Upper lobe of right lung (tissue), 1 donor: ENCODE measurements at places on chromosomes 11 and 22. TPM values are rescaled to one million over a fixed set of nuclear protein-coding genes. Genes with fewer than 3 reads are reported as not detected.

The HBG1 gene
- total RNA-seq: not detected

- H3K36me3 ChIP-seq: no peaks in the 10 kb centered on the region
- no peak overlapping the region for H3K4me3 ChIP-seq
Observed at GRCh38 chr11:86593833-86594232, 78.6 kb downstream of the ME3 start.

- H3K27me3 ChIP-seq: no peaks in the 10 kb centered on the region
- no peak overlapping the region for H3K4me3 ChIP-seq
- H3K36me3 ChIP-seq: no peaks in the 10 kb centered on the region
- no peak overlapping the region for H3K27ac ChIP-seq
- DNase-seq: no peak
- H3K4me1 ChIP-seq: no peaks in the 10 kb centered on the region
Observed at GRCh38 chr11:123564221-123564620, 90.2 kb downstream of the SCN3B start.

DNA sequence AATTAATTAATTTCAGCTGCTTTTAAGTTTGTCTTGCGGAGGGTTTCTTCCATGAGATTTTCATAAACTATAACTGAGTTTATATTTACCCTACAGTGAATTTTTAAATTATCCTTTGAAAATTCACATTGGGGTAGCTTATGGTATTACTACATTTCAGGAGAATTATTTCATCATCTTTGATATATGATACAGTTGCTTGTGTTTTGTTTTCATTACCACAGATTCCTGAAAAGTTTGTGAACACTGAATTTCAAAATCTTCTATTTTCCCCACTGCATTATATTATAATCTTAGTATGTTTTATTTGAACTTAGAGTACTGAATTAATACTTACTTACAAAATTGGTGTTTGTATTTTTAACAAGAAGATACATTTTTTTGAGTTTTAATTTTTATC, 24.4 kb downstream of the METTL15 start:
- no peak overlapping the region for H3K27ac ChIP-seq
- DNase-seq: no peak
- H3K4me3 ChIP-seq: no peak overlapping the region
- H3K27me3 ChIP-seq: no peaks in the 10 kb centered on the region
- no peaks in the 10 kb centered on the region for H3K4me1 ChIP-seq

GRCh38 chr11:86811637-86812321, 11.4 kb downstream of the PRSS23 start:
- H3K36me3 ChIP-seq: no peaks in the 10 kb centered on the region
- H3K27me3 ChIP-seq: no peaks in the 10 kb centered on the region
- no peak overlapping the region for H3K4me3 ChIP-seq
- DNase-seq: no peak
- H3K27ac ChIP-seq: no peak overlapping the region
- no peaks in the 10 kb centered on the region for H3K4me1 ChIP-seq

DNA sequence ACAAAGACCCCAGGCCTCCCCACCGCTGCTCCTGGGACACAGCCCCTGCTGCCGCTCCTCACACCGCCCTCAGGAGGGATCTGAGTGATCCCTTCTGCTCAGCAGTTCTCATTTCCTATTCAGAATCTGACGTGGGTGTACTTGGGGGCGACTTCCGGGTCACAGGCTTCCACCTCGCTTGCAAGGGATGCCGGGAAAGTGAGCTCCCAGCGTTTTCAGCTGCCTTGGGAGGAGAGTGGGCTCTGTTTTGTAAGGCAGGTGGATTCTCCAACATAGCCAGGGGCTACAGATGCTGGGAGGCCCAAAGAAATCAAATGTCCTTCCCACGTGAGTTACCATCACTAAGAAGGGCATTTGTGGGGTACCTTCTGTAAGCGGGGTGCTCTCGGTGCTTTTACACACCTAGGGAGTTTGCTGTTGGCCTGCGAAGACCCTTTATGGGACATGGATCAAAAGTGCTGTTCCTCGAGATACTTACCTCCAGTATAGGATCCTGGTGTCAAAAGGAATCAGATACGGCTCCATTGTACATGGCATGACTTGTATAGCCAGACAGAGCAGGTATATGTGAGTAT, 9.7 kb upstream of the LRRC10B start:
- no peak for DNase-seq
- H3K27me3 ChIP-seq: no peaks in the 10 kb centered on the region
- no peak overlapping the region for H3K27ac ChIP-seq
- H3K4me3 ChIP-seq: no peak overlapping the region
- H3K36me3 ChIP-seq: no peaks in the 10 kb centered on the region
- H3K4me1 ChIP-seq: no peaks in the 10 kb centered on the region

- no peak for DNase-seq
- H3K4me3 ChIP-seq: no peak overlapping the region
- H3K36me3 ChIP-seq: no peaks in the 10 kb centered on the region
- H3K27ac ChIP-seq: no peak overlapping the region
- H3K4me1 ChIP-seq: no peaks in the 10 kb centered on the region
Observed at GRCh38 chr22:48371391-48371790, 1456.3 kb downstream of the BRD1 start.

- H3K27ac ChIP-seq: no peak overlapping the region
- H3K4me1 ChIP-seq: no peaks in the 10 kb centered on the region
- peaks cover 74% of the 10 kb centered on the region for H3K36me3 ChIP-seq
Observed at GRCh38 chr11:45967506-45967905, 45.0 kb downstream of the LARGE2 start.

DNA sequence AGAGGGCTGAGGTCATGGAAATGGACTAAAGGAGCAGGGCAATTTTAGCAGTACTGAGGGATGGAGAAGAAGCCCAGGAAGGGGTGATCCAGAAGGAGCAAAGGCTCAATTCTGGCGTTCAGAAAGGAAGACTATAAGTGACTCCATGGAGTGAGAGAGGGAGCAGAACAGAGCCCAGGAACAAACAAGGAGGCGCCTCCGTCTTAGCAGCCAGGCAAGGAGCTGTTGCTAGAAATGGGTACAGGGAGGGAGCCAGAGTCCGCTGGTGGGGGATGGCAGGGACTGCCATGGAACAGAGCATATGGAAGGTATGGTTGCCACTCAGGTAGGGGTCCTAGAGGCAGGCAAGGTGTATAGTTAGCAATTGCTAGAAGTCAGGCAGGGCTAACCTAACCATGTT, 20.5 kb upstream of the STK33 start:
- no peaks in the 10 kb centered on the region for H3K27me3 ChIP-seq
- H3K36me3 ChIP-seq: peaks cover 25% of the 10 kb centered on the region
- H3K4me1 ChIP-seq: peaks cover 3% of the 10 kb centered on the region

DNA sequence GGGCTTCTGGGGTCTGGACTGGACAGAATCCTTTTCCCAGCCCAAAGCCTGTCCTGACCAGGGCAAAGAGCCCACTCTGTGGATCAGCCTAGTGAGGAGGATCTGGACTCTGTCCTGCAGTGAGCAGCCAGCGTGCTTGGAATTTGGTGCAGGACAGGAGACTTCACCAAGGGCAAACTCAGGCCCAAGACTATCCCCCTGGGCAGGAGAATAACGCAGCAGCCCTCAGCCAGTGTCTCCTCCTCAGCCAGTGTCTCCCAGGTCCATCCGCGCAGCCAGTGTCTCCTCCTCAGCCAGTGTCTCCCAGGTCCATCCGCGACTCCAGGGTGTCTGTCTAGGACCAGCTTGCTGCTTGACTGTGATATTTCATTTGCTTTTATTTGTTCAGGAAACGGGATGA, 1334.0 kb downstream of the TBC1D22A start:
- peaks cover 3% of the 10 kb centered on the region for H3K27me3 ChIP-seq
- DNase-seq: no peak

DNA sequence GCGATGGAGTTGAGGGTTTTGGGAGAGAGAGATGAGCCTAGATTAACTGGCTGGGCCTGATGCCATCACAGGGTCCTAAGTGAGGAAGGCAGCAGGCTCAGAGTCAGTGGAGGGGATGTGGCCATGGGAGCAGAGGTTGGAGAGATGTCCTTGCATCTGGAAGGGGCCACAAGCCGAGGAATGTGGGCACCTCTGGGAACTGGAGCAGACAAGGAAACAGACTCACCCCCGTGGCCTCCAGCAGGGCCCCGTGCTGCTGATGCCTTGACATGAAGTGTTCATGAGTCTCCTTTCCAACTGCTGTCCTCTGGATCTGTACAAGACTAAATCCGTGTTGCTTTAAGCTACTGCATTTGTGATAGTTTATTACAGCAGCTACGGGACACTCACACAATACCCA, 49.2 kb downstream of the SHISAL1 start:
- H3K36me3 ChIP-seq: no peaks in the 10 kb centered on the region
- H3K4me1 ChIP-seq: no peaks in the 10 kb centered on the region
- H3K4me3 ChIP-seq: no peak overlapping the region
- peak; percentile 44 for DNase-seq

The CRYBA4 gene
- not detected for total RNA-seq

DNA sequence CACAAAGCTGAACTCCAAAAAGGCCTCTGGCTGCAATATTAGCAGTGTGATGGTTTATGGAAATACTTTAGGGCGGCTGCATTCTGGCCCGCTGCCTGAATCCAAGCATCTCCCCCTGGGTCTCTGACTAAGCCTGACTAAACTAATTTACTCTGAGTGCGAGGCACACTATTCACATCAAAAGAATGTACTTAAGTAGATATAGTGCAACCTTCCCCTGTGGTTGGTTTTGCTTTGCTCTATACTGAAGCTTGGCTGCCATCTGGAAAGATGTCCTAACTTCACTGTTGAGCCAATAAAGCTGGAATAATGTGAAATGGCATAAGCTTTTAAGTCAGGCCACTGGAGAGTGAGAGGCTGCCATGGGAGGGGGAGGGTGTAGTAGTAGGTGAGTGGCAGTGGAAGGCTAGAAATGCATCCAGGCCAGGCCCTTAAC, 321.6 kb downstream of the AASDHPPT start:
- H3K27ac ChIP-seq: no peak overlapping the region
- H3K4me1 ChIP-seq: no peaks in the 10 kb centered on the region
- DNase-seq: no peak
- no peaks in the 10 kb centered on the region for H3K36me3 ChIP-seq

The OR51B5 gene
- not detected for total RNA-seq

- H3K4me1 ChIP-seq: no peaks in the 10 kb centered on the region
- H3K27me3 ChIP-seq: peaks cover 31% of the 10 kb centered on the region
- DNase-seq: no peak
- H3K36me3 ChIP-seq: no peaks in the 10 kb centered on the region
Observed at GRCh38 chr11:134613646-134614045, 201.6 kb upstream of the B3GAT1 start.

DNA sequence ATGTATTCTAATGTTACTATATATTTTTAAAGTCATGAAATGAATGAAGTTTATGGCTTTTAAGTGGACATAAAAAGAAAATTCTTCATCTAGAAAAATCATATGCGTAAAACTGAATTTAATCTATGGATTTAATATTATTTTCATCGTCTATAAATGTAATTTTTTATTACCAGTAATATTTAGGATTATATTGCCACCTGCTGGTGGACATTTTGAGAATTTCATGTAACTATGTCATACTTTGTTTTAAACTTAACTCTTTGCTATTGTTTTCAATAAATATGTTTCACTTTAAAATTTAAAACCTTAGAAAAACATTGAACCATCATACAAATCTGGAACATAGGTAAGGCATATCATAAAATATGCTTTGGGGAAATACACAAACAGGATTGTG, 66.5 kb upstream of the CEP126 start:
- H3K27ac ChIP-seq: no peak overlapping the region
- H3K4me3 ChIP-seq: no peak overlapping the region
- H3K27me3 ChIP-seq: no peaks in the 10 kb centered on the region
- no peak for DNase-seq
- H3K4me1 ChIP-seq: no peaks in the 10 kb centered on the region

DNA sequence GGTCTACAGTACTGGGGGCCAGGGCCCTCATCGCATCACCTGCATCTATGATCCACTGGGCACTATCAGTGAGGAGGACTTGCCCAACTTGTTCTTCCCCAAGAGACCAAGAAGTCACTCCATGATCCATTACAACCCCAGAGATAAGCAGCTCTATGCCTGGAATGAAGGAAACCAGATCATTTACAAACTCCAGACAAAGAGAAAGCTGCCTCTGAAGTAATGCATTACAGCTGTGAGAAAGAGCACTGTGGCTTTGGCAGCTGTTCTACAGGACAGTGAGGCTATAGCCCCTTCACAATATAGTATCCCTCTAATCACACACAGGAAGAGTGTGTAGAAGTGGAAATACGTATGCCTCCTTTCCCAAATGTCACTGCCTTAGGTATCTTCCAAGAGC, 3.8 kb upstream of the PPFIBP2 start:
- H3K27me3 ChIP-seq: no peaks in the 10 kb centered on the region
- DNase-seq: no peak
- H3K4me1 ChIP-seq: peaks cover 23% of the 10 kb centered on the region
- no peak overlapping the region for H3K4me3 ChIP-seq
- no peak overlapping the region for H3K27ac ChIP-seq
- no peaks in the 10 kb centered on the region for H3K36me3 ChIP-seq

- H3K36me3 ChIP-seq: no peaks in the 10 kb centered on the region
- H3K27ac ChIP-seq: no peak overlapping the region
- H3K4me3 ChIP-seq: no peak overlapping the region
Observed at GRCh38 chr11:118092907-118093571, 6.3 kb upstream of the SMIM35 start.

The ABCG4 gene
- total RNA-seq: 0.14 TPM

The BBOX1 gene
- not detected for total RNA-seq

- DNase-seq: no peak
- no peak overlapping the region for H3K4me3 ChIP-seq
- H3K27ac ChIP-seq: no peak overlapping the region
- H3K4me1 ChIP-seq: no peaks in the 10 kb centered on the region
Observed at GRCh38 chr11:3224401-3225057, 5.9 kb upstream of the MRGPRG start.

The ZNF214 gene
- 3.7 TPM for total RNA-seq

DNA sequence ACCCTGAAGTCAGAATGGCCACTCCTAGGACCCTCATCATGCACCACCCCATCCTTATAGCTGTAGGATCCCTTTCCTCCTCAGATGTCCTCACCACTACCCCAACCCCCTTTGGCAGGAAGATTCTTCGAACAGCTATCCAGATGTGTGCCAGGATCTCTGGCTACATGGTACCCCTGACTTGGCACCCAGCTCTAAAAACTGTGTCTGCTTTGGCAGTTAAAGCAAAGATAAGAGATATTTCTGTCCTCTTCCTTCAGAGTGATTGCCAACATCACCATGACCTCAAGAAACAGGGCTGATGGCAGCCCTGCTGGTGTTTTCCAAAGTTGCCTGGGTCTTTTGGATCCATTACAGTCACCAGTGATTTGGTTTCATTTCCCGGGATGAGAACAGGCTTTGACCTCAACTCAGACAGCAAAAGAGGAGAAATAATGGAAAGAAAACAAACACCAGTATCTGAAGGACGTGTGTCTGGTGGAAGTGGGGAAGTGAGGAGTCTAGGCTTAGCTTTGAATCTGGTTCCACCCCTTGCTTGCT, 4.3 kb upstream of the NRIP3 start:
- DNase-seq: no peak
- H3K36me3 ChIP-seq: no peaks in the 10 kb centered on the region
- peaks cover 15% of the 10 kb centered on the region for H3K4me1 ChIP-seq
